ENCODE measurements at places on chromosomes 6 and 20.

GRCh38 chr20:13684566-13685222, 46.0 kb upstream of the TASP1 start:
- peak; percentile 4 for DNase-seq

DNA sequence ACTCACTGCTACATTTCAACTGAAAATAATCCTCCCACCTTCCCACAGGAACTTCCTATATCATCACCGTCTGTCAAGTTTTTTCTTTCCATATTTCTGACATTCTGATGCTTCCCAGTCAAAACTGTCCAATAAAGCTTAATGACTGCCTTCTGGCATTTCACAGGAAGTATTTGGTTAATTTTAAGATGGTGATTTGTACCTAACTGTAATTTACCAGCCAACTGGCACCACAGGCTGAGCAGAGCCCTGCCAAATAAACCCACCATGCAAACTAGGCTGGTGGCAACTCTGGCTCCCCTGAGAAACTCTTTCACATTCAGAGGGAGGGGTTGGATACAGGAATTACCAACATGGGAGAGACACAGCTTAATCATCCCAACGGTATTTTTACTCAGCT, 50.0 kb downstream of the KLHL32 start:
- no peak for DNase-seq

DNA sequence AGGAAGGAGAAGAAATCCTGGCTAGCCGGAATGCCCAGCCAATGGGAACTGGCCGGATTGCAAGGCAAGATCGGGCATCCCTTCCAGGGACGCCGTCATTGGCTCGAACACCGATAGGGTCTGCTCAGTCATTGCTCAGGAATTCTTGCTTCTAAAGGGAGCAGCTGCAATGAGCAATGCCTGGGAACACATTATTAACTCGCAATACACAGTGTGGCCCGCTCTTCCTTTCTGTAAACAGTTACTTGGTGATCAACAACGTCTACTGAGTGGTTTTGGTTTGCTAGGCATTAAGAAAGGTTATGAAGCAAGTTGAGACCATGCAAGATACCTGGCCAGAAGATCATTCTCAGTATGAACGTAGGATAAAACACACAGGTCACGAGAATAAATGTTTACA, 165.4 kb upstream of the CITED2 start:
- DNase-seq = no peak

GRCh38 chr6:152594701-152595100, 42.5 kb downstream of the SYNE1 start:
- DNase-seq = no peak

- no peak for DNase-seq
Measured at GRCh38 chr6:54264581-54265272, 43.5 kb upstream of the TINAG start.

DNA sequence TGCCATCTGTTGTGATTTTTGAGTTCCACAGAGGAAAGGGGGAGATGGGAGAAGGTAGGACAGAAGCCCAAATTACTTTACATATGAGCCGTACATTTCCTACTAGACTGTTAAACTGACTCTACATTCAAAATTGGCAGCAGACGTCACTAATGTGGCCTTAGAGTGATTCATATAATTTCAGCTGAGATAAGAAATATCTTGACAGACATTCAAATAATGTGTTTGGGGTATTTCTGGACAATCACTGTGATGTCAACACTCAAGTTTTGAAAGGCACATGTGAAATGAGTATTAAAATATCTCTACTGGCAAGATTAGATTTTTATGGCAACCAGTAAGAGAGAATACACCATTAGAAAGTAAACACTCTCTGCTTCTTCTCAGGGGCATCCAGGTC, 104.0 kb downstream of the MTFR2 start:
- no peak for DNase-seq

- DNase-seq = no peak
Measured at GRCh38 chr6:43999628-44000027, 127.6 kb downstream of the MRPL14 start.

GRCh38 chr20:20070871-20071726, 18.8 kb downstream of the CFAP61 start:
- no peak for DNase-seq

GRCh38 chr20:40551125-40551530, 137.9 kb downstream of the MAFB start:
- no peak for DNase-seq

DNA sequence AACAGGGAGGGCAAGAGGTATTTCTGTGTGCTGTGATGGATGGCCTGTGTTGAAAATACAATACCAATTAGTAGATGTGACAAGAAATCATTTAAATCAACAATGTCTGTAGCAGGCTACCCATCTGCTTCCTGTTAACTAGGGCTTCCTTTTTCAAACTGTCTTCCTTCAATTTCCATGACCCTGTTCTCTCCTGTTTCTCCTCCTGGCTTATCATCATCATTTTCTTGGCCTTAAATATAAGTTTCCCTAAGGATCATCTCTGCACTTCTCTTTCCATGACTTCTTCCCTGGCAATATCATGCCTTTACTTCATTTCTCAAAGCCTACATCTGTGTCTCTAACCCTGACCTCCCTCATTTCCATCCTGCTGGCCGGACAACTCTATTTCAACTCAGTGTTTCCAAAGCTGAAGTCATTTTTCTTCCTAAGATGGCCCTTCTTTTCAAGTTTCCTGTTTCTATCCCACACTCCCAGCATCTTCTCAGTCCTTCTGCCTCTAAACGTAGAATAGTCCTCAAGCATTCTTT, 18.2 kb downstream of the ZC2HC1B start:
- DNase-seq = no peak

- DNase-seq = no peak
Measured at GRCh38 chr6:111347589-111347988, 135.4 kb downstream of the REV3L start.

- peak; percentile 43 for DNase-seq
Measured at GRCh38 chr20:41697861-41698559, 79.8 kb upstream of the CHD6 start.

GRCh38 chr6:84763886-84764331, 489 bp downstream of the TBX18 start:
- DNase-seq = no peak

DNA sequence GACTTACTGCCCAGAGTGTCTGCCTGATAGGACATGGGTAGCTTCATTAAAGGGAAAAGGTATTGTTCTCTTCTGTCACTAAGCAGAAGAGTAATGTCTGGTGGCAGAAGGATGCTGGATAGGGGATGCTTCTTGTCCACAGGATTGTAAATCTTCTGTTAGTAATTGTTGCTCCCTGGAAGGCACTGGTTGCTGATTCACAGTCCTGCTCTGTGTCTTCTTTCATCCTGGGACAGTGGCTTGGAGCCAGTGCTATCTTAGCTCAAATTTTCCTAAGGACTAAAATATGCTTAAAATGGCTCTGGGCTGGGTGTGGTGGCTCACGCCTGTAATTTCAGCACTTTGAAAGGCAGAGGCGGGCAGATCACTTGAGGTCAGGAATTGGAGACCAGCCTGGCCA, 48.0 kb downstream of the SYTL3 start:
- DNase-seq = no peak

DNA sequence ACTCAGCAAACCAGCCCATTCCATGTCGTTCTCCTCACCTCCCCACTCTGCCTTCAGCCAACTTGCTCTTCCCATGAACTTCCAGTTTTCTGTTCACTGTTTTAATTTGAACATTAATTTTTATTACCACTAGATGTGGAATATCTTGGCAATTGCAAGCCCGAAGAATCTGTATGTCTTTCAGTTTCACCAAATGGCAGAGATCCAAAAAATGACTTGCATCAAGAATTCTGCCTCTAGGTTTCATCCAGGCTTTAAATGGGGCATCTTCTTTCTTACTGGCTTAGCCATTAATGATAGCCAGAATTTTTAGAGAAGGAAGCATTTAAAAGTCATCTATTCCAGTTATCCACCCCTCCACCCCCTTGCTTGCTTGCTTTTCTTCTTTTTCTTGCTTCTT, 39.0 kb downstream of the CAP2 start:
- no peak for DNase-seq

DNA sequence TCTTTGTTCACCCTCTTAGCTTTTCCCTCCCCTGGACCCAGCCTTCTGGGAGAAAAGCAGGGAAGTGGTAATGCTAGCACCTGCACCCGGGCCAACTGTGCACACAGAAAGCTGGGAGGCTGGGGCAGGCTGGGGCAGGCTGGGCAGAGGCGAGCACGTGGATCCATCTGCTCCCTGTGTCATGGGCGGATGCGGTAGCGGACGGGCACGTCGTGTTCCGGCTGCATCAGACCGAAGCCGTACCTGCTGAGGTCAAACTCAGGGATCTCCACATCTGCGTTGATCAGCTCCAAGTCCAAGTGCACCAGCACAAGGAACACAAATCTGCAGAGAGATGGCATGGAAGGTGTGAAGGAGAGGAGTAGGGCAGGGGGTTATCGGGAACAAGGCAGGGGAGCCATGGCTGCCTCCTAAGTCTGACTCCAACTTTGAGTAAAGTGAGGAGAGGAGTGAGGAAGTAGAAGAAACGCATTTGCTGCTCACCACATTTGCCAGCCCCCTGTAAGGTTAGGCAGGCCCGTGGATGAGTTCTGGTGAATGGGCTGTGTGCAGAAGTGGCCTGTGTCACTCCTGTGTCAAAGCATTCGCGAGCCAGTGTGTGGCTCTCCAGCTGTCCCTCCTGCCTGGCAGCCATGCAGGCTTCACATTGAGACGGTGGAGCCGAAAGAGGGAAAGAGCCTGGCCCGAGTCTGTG, 25.4 kb upstream of the KCNB1 start:
- no peak for DNase-seq

- DNase-seq = no peak
Measured at GRCh38 chr6:43954311-43955131, 172.7 kb downstream of the MRPL14 start.

DNA sequence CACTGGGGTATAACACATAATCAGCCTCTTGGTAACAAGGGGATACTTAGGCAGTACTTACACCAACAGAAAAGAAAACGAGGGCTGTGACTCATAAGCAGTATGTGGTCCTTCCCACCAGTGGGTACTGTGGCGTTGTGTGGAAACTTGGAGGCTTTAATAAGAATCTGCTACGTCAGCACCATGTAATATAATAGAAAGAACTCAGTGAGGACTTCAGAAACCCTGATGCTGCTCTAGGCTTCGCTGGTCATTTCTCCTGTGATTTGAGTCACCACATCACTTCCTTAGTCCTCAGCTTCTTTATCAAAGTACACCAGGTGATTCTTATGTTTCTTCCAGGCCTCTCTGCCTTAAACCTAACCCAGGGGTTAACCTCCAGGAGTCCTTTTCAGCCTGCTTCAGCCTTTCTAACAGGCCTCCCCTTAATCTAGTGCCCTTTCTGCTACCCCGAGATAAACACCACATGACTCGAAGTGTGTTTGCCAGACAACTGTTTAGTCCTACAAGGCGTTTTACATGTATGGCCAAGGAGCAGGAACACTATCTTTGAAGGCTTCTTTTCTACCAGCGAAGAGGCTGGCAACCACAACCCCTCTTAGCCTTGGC, 68.5 kb downstream of the FYN start:
- peak; percentile 82 for DNase-seq

DNA sequence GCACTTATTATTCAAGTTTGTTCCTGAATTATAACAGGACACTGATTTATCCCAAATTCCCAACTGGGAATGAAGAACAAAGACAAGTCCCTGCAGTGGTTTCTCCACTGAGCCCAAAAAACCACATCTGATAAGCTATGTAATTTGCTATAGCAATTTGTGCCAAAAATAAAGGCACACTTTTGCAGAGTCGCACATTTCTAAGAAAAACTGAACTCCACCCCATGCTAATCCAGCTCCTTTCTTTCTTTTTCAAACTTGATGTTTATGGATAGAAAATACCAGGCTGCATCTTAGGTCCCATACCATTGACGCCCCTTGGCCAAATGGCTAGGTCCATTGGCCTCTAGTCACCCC, 170.2 kb upstream of the CITED2 start:
- DNase-seq = no peak

- DNase-seq = peak; percentile 64
Measured at GRCh38 chr6:106561686-106562405, 67.5 kb downstream of the RTN4IP1 start.

DNA sequence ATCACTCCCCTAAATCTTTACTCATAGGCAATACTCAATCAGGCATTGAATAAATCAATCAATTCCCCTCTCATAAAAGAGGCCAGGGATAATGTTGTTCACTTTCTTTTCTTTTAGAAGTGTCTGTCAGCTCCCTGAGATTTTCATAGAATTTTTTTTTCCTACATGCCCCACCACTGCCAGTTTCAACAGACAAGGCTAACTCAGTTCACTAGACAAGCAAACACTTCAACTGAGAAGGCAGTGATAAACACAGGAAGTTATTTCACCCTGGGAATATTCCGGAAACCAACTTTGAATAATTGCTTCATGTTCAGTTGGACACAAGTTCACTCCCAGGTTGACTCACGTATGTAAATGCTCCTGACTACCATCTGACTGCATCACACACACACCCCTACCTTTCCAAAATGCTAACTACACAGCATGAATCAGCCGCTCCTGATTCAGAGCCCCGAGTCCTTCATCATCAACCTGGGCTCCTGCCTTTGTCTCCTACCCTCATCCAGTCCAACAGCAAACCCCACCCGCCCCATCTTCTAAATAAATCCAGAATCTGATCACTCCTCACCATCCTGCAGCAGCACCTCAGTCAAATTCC, 143.9 kb downstream of the BCAS1 start:
- DNase-seq = peak; percentile 77

GRCh38 chr20:62461157-62461556, 14.6 kb downstream of the GATA5 start:
- no peak for DNase-seq

DNA sequence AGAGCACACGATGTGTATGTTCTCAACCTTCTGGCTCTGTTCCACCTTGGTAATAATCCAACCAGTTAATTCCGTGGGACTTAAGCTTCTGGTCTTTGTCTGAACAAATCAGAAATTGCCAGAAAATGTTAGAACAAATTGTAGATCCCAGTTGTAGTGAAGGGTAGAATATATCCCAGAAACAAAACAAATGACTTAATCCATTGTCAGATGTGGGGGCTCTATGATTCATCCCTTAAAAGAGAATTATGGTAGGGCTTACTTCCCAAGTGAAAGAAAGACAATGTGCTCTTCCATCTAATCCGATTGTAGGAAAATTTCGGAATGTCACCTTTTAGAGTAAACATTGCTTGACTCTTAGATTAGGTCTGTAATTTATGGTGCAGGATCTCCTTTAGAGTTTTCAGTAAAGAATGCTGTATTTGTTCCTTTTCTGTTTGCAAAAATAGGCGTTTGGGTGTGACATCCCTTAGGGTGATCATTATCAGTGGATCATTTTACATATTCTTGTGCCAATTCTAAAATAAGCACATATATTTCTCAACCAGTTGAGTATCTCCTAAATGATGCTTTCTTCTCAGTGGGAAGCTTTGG, 234.5 kb upstream of the ZNF217 start:
- DNase-seq = peak; percentile 33

- no peak for DNase-seq
Measured at GRCh38 chr6:43107344-43108062, 31.4 kb downstream of the PTK7 start.

Data from inflammatory macrophage (primary cell).